T-helper 1 cell (primary cell): ENCODE measurements at places on chromosomes 6 and 20.

GRCh38 chr6:129732034-129732433, 22.1 kb upstream of the ARHGAP18 start:
- DNase-seq, result no peak

DNA sequence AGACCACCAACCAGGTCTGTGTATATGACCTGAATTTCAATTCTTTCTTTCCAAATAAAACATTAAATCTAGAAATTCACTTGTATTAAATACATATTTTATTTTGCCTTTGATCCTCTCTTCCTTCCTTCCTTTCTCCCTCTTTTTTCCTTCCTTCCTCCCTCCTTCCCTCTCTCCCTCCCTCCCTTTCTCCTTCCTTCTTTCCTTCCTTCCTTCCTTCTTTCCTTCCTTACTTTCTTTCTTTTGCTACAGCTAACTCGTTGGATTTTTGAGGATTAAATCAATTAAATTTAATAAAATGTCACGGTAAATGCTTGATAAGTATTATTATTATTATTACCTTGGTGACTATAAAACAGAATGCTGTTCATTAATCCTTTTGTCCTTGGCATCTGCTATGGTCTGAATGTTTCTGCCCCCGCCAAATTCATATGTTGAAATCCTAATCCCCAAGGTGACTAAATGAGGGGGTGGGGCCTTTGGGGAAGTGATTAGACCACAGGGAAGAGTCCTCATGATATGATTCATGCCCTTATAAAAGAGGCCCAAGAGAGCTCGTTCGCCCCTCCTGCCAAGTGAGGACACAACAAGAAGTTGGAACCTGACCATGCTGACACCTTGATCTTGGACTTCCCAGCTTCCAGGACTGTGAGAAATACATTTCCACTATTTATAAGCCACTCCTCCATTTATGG, 67.6 kb upstream of the BTBD3 start:
- no peak for DNase-seq

DNA sequence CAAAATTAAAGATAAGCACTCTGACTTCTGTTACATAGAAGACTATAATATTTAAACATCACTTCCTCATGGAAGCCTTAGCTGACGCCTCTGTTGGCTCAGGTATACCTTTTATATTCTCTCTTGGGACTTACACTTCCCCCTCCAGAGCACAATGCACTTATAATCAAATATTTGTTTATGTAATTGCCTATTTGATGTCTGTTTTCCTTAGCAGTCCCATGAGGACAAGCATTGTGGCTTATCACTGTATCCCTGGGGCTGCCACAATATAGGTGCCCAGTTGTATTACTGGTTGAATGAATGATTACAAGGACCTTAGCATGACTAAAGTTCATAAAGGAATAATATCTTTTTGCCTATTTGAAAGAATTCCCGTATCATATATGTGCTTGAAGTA, 186.7 kb upstream of the VGLL2 start:
- no peak for DNase-seq

GRCh38 chr6:43248791-43249190, 5.5 kb downstream of the TTBK1 start:
- no peak for DNase-seq
